Stimulated activated CD8-positive, alpha-beta memory T cell treated with anti-CD3 and anti-CD28 coated beads, Interleukin-2, amount 100 ng/mL, for 48 hours (primary cell): ENCODE measurements at places on chromosomes 3 and 15.

DNA sequence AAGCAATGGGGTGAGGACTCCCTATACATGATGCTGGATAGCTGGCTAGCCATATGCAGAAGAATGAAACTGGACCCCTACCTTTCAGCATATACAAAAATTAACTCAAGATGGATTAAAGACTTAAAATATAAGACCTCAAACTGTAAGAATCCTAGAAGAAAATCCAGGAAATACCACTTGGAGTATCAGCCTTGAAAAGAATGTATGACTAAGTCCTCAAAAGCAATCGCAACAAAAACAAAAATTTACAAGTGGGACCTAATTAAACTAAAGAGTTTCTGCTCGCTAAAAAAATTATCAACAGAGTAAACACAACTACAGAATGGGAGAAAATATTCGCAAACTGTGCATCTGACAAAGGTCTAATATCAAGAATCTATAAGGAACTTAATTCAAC is 94.3 kb downstream of the XRN1 start:
- no peak for DNase-seq

DNA sequence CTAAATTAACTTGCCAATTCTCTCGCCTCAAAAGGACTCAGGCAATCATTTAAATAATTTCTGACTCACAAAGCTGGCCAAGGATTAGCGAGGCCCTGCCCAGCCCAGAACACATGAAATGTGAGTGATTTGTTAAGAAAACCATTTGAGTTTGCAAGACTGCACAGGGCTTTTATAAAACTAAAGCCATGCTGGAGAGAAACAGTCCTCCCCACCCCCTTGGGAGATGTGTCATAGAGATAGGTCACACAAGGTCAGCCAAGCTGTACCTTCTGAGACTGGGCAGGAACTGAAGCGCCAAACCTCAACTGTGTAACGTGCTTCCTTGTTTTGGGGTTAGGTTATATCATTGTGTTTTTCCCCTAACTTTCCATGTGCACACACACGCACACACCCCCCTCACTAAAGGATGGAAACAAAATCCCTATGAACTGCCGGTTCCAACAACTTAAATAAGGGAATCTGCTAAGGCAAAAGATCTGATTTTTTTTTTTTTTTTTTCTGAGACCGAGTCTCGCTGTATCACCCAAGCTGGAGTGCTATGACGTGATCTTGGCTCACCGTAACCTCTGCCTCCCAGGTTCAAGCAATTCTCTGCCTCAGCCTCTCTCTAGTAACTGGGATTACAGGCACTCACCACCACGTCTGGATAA is 8.1 kb downstream of the SPATA12 start:
- no peak for DNase-seq

- DNase-seq: no peak
These were observed 202.3 kb downstream of the NEK10 start for GRCh38 chr3:27166888-27167287.

DNA sequence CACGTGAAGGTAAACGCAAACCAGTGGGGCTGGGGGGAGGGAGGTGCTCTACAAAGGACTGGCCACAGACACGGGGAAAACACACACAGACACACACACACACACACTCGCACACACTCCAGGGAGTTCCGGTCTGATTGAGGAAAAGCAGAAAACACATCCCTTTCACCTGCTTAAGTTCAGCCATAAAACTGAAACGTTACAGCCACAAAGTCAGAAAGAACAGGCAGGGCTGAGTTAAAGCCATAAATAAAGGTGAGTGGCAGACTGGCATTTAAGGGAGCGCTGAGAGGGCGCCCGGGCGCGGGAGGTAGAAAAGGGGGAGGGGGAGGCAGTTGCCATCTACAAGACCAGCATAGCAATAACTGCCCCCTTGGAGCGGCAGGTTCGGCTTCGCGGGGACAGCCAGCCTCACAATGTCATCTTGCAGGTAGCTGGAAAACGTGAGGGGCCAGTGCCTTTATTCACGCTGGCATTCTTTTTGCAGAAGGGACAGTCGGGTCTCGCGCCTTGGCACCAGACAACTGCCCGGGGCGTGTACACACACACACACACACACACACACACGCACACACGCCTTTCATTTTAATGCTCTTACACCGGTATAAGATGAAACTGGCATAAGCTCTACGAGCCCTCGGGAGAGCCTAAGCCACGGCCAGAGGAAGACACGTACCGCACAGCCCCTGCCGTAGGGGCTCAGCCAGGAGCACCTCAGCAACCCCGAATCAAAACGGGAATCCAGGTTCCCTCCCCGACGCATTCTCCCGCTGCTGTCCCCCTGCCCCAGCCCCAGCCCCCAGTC is 866 bp downstream of the TNIK start:
- no peak for DNase-seq

- DNase-seq: no peak
These were observed at the start of gene MAPKAPK3 for GRCh38 chr3:50617096-50617791. MAPKAPK3 (plus strand) TSS chr3:50617151; CDS start chr3:50617566, 415 bp downstream.

- no peak for DNase-seq
These were observed 16.3 kb downstream of the SV2B start for GRCh38 chr15:91116113-91117067.

- DNase-seq: no peak
These were observed 850.3 kb downstream of the ROBO1 start for GRCh38 chr3:78917536-78917935.

GRCh38 chr3:25844891-25845290 is 55.0 kb downstream of the OXSM start:
- no peak for DNase-seq

DNA sequence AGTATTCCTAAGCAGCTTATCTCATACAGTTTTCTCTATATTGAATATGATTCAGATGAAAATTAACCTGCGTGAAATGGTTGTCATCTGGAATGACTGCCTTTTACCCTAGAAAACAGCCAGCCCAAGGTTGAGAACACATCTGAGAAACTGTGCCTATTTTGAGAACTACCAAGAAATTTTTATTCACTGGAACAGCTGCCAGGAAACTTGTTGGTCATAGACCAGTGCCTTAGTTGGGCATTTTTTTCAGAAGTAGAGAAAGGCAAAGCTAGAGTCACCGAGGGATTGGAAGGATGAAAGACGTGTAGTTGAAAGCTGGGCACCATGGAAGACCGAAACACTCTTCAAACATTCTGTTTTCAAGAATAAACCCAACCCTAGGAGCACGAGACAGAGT is 277.1 kb downstream of the LPP start:
- no peak for DNase-seq

- no peak for DNase-seq
These were observed 150.2 kb downstream of the PLCH1 start for GRCh38 chr3:155594526-155595187.

GRCh38 chr3:185470323-185470722 is 28.5 kb downstream of the TMEM41A start:
- DNase-seq: no peak

DNA sequence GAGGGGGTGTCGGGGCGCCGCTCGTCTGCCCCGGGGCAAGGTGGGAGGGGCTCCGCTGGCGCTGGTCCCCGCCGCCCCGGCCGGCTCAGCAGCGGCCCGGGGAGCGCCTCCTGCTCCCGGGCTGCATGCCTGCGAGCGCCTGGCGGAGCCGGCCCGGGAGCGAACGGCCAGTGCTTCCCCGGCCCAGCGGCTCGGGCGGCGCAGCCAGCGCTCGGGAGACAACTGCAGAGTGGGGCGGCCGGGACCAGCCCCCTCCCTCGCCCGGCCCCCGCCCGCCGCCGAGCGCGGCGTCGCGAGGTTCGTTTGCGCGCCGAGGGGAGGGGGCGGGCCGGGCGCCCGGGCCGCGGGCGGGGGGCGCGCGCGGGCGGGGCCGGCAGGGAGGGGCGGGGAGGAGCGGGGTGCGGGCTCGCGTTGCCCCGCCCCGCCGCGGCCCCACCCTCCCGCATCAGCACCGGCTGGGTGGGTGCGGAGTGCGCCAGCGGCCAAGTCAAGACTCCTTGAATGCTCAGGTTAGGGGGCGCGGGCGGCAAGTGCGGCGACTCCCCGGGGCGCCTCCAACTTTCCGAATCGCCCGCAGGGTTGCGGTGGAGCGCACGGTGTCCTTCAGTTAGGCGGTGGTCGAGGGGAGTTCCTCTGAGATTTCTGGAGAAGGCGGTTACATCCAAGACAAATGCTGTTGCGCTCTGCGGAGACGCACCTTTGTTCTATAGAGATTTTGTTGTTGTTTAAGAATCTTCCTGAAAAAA is at the start of gene RGMA:
Gene RGMA (minus strand): TSS at position 231 of the 746 bp plus-strand sequence. CDS start 279 bp downstream, outside the sequence.
- no peak for DNase-seq
